T-helper 1 cell (primary cell): ENCODE measurements at places on chromosomes 13 and 19.

GRCh38 chr19:6501740-6502648 is at the start of gene TUBB4A:
TSS of gene TUBB4A (minus strand) at chr19:6502309. CDS start at chr19:6502212, 97 bp downstream.
- no peak for DNase-seq

DNA sequence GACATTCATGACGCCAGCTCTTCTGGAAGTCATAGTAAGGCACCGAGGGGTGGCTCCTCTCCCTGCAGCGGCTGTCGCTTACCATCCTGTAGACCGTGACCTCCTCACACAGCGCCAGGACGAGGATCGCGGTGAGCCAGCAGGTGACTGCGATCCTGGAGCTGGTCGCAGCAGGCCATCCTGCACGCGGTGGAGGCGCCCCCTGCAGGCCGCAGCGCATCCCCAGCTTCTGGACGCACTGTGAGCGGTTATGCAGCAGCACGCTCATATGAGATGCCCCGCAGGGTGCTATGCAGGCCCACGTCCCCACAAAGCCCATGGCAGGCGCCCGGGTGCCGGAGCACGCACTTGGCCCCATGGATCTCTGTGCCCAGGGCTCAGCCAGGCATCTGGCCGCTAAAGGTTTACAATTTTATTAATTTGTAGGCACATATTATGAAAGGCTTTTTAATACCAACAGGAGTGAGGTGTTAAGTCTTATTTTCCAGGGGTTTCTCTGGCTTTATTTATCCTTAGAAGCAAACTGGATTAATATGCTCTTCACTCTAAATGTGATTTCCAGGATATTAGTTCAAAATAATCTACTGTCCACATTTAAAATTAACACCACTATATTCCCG is 35.6 kb upstream of the PSPC1 start:
- DNase-seq = peak; percentile 13

GRCh38 chr13:52405369-52405766 is 604 bp downstream of the THSD1 start:
- no peak for DNase-seq

- no peak for DNase-seq
Observed at GRCh38 chr19:6222884-6223283, 56.9 kb downstream of the MLLT1 start.

- peak; percentile 43 for DNase-seq
Observed at GRCh38 chr13:51832471-51833152, 12.4 kb downstream of the TMEM272 start.

DNA sequence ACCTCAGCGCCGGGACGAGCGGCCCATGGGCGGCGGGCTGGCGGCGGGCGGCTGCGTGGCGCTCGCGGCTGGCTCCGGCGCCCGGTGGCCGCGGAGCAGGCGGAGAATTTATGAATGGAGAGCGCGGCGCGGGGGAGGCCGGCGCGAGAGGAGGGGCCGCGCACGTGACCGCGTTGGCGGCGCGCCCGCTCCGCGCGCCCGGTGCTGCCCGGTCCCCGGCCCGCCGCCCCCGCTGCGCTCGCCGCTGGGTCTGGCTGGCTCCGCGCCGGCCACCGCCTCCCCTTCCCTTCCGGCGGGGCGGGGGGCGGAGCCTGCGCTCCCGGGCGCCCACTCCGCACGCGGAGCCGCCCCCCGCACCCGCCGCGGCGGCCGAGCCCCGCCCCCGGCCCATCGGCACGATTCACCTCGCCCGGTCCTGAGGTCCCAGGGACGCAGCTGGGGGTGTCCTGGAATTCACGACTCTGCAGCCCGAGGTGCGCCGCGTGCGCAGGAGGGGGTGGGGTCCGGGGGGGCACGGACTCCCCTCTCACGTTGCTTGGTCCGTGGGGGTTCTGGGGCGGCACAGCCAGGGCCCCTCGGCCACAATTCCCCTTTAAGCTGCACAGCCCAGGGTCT is at the start of gene CBARP:
TSS of gene CBARP (minus strand) at position 252 of the 615 bp plus-strand sequence. CDS start 1,905 bp downstream, outside the sequence.
- DNase-seq = no peak

- DNase-seq = no peak
Observed at GRCh38 chr19:35484252-35485036, 5.8 kb downstream of the KRTDAP start.

DNA sequence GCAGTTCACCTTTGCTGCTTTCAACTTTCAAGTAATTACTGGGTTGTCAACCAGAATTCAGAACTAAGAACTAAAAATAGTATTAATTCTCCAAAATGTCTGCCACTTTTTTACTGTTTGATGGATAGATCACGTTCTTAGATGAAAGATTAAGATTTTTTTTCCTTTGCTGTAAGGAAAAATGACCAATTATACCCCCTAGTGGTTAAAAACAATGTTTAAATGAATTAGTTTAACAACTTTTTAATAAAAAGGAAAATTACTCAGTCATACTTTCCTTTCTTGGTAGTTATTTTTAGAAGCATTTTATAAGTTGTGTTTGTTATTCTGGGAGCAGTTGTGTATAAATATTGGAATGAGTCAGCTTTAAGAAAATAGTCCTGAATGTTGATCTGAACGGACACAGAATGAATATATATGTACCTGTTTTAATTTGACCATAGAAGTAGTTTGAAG is 4.6 kb downstream of the TM9SF2 start:
- DNase-seq = no peak

DNA sequence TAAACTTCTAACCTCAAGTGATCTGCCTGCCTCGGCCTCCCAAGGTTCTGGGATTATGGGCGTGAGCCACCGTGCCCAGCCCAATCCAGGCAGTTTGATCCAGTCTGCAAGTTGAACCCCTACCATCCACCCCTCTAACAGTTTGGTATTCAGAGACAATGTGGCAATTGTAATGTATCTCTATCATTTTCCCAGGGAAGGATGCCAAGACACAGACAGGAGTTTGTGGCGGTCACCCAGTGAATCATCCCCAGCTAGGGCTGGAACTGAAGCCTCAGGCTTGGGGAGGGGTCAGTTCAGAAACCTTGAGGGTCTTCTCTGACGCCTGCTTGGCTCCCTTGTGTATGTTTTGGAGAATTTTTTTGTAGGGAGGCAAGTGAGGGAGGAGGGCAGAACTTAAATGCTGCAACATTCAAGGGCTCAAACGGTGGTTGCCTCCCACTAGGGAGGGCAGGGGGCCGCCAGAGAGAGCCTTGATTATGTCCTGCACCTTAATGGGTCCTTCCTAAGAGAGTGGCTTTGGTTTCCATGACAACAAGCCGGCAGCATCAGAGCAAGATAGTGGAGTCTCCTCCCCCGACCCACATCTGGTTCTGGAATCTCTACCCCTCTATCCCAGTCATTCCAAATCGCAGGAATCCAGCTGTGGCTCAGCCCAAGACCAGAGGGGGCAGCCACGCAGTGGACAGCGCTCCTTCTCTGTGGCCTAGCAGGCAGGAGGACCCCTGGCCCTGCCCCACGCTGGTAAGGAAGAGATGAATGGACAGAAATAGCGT is 14.9 kb upstream of the FEM1A start:
- DNase-seq = no peak

- peak; percentile 52 for DNase-seq
Observed at GRCh38 chr19:13788991-13789390, 6.3 kb upstream of the ZSWIM4 start.
